ENCODE measurements at places on chromosomes 5 and 9. TPM values are rescaled to one million over a fixed set of nuclear protein-coding genes. Genes with fewer than 3 reads are reported as not detected.

Gene TRIM14
- 8.9 TPM for total RNA-seq

Gene ZFP2
- 0.67 TPM for total RNA-seq

Gene LCNL1
- total RNA-seq = under 0.01 TPM

Gene SUSD3
- 5.6 TPM for total RNA-seq

Gene ACOT12
- total RNA-seq = 0.84 TPM

Gene ECSCR
- 1.0 TPM for total RNA-seq

Gene DEPDC1B
- total RNA-seq = 16.4 TPM

Gene TPRN
- 6.4 TPM for total RNA-seq

Gene MYMK
- total RNA-seq = not detected

Gene RGS7BP
- not detected for total RNA-seq

Gene SLC1A3
- total RNA-seq = 2.7 TPM

Gene SSBP2
- 25.9 TPM for total RNA-seq

Gene ROPN1L
- total RNA-seq = 0.45 TPM

Gene BAAT
- under 0.01 TPM for total RNA-seq

Gene CARD6
- total RNA-seq = 2.4 TPM

All from bronchus fibroblast of lung (primary cell).